Activated T-helper 1 cell treated with anti-CD3 and anti-CD28 coated beads, Interleukin-12 subunit alpha, Interleukin-12 subunit beta, Interleukin-2, Interleukin-4 antibody, amounts not matched to agents 30 ng/mL and 10 ng/mL and 1 ng/mL, durations not matched to agents 14 hours and 24 hours and 36 hours (primary cell): ENCODE measurements at places on chromosomes 3 and 15. TPM values are rescaled to one million over a fixed set of nuclear protein-coding genes. Genes with fewer than 3 reads are reported as not detected.

GRCh38 chr3:53236112-53236841 lies 19.5 kb downstream of the TKT start:
- H3K36me3 ChIP-seq, result peaks cover 29% of the 10 kb centered on the region
- peaks cover 16% of the 10 kb centered on the region for H3K4me1 ChIP-seq
- H3K27ac ChIP-seq, result peak overlapping the region; percentile 71
- DNase-seq, result no peak
- no peaks in the 10 kb centered on the region for H3K27me3 ChIP-seq

AGTR1 gene
- total RNA-seq, result not detected in 2 replicates

GRCh38 chr15:90845201-90845949 lies 23.0 kb upstream of the FURIN start:
- peak overlapping the region; percentile 53 for H3K4me3 ChIP-seq
- H3K27ac ChIP-seq, result peak overlapping the region; percentile 97
- H3K4me1 ChIP-seq, result peaks cover 62% of the 10 kb centered on the region
- H3K27me3 ChIP-seq, result no peaks in the 10 kb centered on the region

TMEM207 gene
- not detected in 2 replicates for total RNA-seq

GRCh38 chr3:124266487-124266886 lies 274.6 kb upstream of the ROPN1 start:
- H3K4me1 ChIP-seq, result no peaks in the 10 kb centered on the region
- H3K27ac ChIP-seq, result no peak overlapping the region
- no peaks in the 10 kb centered on the region for H3K27me3 ChIP-seq
- no peaks in the 10 kb centered on the region for H3K36me3 ChIP-seq
- DNase-seq, result no peak

TMEM266 gene
- total RNA-seq, result 0.10 and 0.16 TPM in 2 replicates

DNA sequence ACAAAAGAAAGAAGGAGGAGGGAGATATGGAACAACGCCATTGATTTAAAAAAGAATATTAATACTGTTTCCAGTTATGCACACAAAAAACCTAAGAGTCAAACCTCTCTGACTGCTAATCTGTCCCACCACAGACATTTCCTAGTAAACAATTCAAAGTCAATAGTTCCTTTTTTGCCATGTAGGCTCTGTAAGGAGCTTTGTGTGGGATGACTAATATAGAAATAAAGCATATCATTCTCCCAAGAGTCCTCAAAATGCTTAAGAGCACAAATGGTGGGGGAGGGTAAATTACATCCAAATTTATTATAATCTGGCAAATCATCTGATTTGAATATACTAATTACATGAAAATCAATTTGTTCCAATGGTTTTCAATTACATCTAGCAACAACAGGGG lies 155.9 kb upstream of the CNTN4 start:
- no peaks in the 10 kb centered on the region for H3K27me3 ChIP-seq
- H3K4me3 ChIP-seq, result no peak overlapping the region
- no peaks in the 10 kb centered on the region for H3K4me1 ChIP-seq
- no peaks in the 10 kb centered on the region for H3K36me3 ChIP-seq

DNA sequence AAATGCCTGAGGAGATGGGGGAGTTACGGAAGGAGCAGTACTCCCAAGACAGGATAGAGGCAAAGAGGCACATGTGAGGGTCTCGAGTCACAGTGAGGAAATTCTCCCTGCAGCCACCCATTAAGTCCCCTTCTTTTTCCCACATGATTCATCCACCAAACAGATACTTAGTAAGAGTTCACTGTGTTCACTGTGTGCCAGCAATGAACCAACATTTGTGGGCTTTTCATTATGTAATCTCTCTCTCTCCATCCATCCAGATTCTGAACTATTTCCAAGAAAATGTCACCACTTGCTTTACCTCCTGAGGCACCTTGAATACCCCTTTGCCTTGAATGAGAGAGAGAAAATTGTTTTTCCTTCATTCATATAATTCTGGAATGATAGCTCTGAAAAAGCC lies 24.6 kb upstream of the LRRFIP2 start:
- no peaks in the 10 kb centered on the region for H3K36me3 ChIP-seq
- no peak overlapping the region for H3K4me3 ChIP-seq
- no peak for DNase-seq
- peaks cover 9% of the 10 kb centered on the region for H3K27me3 ChIP-seq
- H3K27ac ChIP-seq, result no peak overlapping the region

DUOXA2 gene
- total RNA-seq, result not detected in 2 replicates

GRCh38 chr15:64571857-64572291 lies 111.5 kb downstream of the ZNF609 start:
- H3K4me3 ChIP-seq, result peak overlapping the region; percentile 33
- H3K36me3 ChIP-seq, result peaks cover 21% of the 10 kb centered on the region
- H3K27me3 ChIP-seq, result no peaks in the 10 kb centered on the region
